ENCODE measurements at places on chromosomes 12 and 14.

DNA sequence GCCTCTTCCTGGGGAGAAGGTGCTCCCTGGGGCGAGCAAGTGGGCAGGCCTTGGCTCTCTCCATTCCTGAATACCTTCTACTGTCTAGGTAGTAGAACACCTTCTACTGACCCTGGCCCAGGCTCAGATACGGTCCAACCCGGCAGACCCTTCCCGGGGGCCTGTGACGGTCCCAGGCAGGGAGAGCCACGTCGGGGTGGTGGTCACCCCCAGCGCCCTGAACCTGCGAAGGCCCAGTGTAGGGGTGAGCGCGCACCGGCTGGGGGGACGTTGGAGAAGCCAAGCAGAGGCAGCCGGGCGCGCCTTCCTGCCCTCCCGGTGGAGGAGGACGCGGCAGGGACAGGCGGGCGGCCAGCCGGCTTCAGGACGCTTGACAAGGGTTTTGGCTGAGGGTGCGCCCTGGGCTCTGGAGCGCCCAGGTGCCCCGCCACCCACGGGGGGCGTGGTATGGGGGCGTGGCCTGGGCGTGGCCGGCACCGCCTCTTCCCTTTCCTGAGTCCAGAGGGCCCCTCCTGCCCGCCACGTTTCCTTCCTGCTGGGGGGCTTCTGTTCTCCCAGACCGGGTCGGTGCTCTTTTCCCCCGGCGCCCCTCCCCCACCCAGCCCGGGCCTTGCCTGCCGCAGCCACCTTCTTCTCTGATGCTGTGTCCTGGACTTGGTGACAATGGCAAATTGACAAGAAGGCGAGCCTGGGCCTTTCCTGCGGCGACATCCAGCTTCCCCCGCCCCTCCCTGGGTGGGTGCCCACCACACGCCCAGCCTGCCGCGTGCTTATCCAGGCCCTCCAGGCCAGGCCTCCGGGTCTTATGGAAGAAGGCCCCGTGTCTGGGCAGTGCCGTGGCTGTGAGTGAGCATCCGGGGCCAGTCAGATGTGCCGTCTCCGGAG lies 24.5 kb upstream of the PPP1R13B start:
- DNase-seq = peak; percentile 67

DNA sequence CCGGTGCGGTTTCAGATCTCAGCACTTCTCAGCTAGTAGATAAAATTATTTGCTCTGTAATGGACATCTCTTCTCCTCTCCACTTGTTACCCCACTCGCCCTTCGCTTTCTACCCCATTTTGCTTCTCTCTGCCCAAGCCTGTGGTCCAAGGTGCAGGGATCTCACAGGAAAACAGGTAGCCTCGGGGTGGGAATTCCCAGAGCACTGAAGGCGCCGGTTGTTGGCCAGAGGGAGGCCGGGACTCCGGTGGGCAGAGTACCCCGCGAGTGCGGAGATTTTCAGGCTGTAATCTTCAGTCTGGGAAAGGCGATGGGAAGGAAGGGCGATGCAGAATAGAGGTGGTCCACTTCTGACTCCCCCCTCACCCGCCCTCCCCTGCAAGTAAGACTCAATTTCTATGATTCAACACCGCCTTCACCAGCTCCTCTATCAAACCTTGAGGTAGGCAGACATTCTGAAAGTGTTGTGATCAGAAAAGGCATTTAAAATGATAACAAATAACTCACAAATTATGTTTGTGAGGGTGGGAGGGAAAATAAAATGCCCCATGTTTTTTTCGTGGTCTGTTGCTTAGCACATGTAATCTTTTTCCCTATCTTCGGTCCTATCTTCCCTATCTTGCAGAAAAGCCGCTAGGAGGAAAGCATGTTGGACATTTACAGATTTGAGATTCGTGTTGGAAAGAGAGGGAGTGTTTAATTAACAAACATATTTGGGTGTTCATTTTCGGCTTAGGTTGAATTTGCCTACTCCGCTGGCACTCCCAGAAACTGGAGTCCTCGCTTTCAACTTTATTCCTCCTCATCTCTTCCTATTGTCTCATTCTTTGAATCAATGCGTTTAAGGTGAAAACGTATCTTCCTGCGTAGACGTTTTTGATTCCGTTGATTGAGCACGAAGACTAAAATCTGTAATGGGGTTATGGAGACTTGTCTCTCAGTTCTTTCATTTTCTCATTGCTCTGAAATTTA lies 8.5 kb downstream of the FOXG1 start:
- no peak for DNase-seq

- no peak for DNase-seq
These were observed 164.5 kb downstream of the KIF26A start for GRCh38 chr14:104302794-104303405.

DNA sequence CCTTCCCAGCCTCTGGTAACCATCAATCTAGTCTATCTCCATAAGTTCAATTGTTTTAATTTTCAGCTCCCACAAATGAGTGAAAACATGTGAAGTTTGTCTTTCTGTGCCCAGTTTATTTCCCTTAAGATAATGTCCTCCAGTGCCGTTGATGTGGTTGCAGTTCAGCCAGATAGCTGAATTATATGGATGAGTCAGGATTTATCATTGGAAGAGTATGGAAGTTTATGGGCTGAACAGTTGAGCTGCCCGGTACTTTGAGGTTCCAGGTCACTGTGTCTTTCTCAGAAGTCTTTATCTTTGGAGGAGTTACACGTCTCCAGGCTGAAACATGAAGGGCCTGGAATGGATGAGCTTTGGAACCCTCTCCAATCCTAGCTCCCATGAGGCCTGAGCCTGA lies 120.1 kb downstream of the ASCL4 start:
- DNase-seq = no peak

DNA sequence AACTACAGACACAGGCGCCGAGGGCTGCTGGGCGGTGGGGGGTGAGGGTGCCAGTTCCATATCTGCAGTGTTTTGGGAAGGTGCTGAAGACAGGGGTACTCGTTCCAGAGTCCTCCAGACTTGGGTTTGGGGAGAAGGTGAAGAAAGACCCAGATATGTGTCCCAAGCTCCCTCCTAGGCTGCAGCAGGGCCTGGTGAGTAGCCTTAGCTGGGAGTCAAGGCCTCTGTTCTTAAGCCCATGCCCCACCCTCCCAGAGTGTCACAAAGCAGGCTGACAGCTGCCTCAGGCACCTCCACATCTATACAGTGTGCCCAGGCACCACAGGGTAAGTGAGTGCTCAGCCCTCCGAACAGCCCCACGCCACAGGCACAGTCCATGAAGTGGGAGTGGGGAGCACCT lies 4.3 kb downstream of the NCKAP5L start:
- no peak for DNase-seq

- DNase-seq = no peak
These were observed 400 bp upstream of the NDUFA12 start for GRCh38 chr12:95003921-95004272.

Measured in CD4-positive, alpha-beta T cell treated with Interleukin-2 at 100 ng/mL for 4 hours (primary cell).